ENCODE measurements at places on chromosomes 3 and 15.

DNA sequence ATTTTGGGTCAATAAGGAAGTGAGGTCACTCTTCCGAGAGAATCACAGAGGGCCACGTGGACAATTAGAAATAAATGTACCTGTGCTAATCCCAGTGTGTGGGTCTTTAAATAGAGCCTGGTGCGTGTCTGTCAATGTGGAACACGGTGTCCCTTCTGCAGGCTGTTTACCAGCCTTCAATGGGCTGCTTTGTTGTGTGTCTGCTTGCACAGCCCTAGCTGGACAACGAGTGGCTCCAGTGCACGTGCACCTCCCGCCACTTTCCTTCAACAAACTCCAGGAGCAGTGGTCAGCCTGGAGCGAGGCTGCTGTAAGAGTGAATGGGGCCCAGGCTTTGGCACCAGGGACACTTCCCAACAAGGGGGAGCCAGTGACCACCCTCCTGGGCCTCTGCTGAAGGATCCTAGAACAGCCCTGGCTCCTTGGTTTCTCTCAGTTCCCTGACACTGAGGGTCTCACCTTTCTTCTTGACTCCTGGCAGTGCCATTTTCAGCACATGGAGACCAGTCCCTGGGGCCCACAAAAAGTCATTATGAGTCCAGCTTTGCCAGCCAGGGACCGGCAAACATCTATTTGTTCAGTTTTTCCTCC lies 76.1 kb downstream of the ISG20 start:
- DNase-seq: no peak

DNA sequence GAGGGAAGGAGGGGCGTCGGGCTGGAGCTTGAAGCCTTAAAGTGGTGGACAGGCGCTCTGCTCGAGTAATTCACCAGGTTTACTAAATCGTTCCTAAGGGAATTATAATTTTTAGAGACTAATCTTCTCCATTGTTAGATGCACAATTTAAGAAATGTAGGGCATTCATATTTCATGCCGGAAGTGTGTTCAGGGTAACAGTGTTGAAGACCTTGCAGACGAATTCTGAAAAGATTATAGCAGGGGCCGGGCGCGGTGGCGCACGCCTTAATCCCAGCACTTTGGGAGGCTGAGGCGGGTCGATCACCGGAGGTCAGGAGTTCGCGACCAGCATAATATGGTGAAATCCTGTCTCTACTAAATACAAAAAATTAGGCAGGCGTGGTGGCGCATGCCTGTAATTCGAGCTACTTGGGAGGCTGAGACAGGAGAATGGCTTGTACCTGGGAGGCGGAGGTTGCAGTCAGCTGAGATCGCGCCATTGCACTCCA lies 365 bp upstream of the GTF2A2 start:
- no peak for DNase-seq

DNA sequence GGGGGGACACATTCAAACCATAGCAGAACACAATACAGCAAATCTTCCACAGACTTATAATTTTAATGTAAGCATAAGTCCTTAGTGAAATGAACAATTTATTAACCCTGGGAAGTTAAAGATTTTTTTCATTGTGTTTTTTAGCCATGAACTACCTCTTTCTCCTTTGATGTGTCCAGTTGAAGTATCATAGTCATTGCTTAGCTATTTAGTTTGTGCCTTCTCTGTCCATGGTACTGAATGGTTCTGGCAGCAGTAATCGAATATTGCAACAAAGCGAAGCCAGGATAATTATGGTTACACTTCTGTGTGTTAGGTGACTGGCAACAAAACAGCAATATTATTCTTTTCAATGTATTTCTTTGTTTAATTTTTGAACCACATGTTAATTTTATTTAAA lies 403.0 kb upstream of the ONECUT1 start:
- no peak for DNase-seq

- DNase-seq: peak; percentile 56
Measured at GRCh38 chr3:114973536-114973935, 173.6 kb downstream of the ZBTB20 start.

GRCh38 chr15:88490036-88490435 lies 22.5 kb downstream of the MRPS11 start:
- DNase-seq: no peak

DNA sequence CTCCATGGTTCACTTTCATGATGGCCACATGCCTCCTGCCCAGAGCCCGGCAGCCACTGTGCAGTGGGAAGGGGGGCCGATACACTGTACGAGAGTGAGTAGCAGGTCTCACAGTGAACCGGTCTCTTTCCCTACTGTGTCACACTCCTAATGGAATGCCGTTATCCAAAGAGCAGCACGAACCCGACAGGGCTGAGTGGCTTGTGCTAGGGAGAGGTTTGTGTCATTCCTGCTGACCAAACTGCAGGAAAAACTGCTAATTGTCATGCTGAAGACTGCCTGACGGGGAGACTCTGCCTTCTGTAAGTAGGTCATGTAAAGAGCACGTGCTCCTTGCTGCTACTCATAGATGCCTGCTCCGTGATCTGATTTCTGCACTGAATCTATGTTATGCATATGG lies 105.1 kb downstream of the ARPP21 start:
- peak; percentile 55 for DNase-seq

- no peak for DNase-seq
Measured at GRCh38 chr15:60020736-60021135, 16.6 kb downstream of the FOXB1 start.

DNA sequence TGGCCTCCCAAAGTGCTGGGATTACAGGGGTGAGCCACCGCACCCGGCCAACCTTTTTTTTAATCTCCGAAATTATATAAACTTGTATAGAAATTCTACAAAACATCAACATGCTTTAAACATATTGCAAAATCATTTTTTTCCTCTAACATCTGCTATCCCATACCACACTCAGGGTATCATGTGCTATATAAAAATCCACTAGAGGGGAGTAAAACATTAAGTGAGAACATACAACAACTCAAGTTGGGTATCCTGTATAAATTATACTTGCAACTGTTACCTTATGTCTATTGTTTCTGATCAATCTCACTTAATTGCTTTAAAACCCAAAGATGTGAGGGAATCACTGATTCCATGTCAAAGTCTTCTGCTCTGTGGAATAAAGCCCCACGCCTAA lies 71.9 kb upstream of the FBN1 start:
- no peak for DNase-seq

DNA sequence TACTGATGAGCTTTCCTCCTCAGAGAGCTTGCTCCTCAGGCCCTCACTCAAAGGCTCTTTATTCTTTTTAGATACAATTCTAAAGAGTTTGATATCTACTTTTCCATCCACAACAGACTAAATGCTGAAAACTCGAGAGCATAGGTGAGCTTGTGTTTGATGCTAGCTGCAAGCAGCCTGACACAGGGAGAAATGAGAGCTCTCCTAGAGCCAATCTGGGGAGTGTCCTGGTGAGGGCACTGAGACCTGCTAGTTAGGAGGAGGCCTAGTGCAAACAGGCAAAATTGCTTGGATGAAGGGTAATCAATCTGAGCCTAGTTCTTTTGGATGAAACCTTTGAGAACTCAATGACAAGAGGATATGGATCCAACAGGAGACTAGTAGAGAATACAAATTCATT lies 300.8 kb downstream of the ZBTB20 start:
- DNase-seq: no peak

- no peak for DNase-seq
Measured at GRCh38 chr3:135918600-135918999, 46.9 kb upstream of the PPP2R3A start.

Measured in kidney (tissue), 22 donors.